Gastroesophageal sphincter (tissue), 4 donors: ENCODE measurements at places on chromosomes 7 and 10. TPM values are rescaled to one million over a fixed set of nuclear protein-coding genes. Genes with fewer than 3 reads are reported as not detected.

DNA sequence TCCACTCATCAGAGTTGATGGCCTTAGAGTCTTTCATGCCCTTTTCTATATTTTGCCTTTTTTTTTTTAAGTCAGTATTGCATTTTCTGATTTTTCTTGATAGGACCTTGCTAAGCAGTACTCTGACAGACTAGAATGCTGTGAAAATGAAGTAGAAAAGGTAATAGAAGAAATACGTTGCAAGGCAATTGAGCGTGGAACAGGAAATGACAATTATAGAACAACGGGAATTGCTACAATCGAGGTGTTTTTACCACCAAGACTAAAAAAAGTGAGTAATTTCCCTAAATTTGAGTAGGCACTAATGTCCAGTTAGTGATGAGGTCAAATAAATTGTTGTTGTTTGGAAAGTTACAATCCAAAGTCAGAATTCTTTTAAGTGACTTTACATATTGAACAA lies 7.4 kb downstream of the NUB1 start:
- ATAC-seq: no peak

DNA sequence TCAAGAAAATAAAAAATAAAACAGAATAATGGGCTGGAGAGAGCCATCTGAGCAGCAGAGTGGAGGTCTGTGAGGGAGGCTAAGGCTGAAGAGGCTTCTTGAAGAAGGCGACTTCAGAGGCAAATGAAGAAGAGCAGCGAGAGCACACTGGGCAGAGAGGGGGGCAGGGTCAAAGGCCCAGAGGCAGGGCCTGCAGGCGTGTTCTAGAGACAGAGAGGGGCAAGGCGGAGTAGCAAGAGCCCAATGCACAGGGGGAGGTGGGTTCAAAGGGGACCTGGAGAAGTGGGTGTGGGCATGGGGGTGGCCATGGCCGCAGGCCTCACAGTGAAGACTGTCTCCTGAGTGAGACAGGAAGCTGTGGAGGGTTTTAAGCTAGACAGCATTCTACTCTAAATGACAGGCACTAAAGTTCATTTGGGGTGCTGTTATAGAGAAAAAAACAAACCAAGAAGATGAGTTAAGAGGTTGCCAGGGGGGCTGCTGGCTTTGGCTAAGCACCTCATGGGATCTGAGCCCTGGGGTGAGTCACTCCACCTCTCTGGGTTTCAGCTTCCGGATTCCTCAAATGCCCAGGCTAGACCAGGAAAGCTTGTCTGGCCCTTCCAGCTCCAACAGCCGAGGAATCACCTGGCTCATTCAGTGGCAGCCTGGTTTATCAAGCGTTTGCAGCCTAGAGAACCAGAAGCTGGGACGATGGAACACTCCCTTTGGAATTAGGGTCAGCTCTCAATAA lies 81.7 kb downstream of the DLG5 start:
- peak; percentile 41 for ATAC-seq

DNA sequence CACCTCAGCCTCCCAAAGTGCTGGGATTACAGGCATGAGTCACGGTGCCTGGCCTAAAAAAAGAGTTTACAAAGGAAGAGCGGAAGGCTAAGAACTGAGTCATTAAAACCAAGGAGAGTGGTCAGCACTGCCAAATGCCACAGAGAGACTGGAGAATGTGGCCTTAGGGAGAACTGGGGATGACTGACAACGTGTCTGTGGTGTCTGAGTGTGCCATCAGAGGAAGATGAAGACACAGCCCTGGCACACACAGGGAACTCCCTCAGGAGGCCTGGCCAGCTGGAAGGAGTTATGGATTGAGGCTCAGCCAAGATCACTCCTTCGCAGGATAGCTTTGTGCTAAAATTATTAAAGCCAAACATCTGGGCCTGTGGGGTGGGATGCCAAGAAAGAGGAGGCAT lies 3.9 kb upstream of the INA start:
- ATAC-seq: peak; percentile 31

Gene PLAU
- total RNA-seq: 8.9 TPM

Gene SH2B2
- total RNA-seq: 2.8 TPM
